ENCODE measurements at places on chromosomes 5 and 9.

GRCh38 chr9:136342181-136343120 is 15.1 kb downstream of the GPSM1 start:
- no peak for DNase-seq

GRCh38 chr5:103867857-103868598 is 305.4 kb upstream of the NUDT12 start:
- DNase-seq, result no peak

GRCh38 chr5:109218818-109219217 is 191.0 kb downstream of the PJA2 start:
- DNase-seq, result no peak

GRCh38 chr9:127598839-127599549 is 13.1 kb upstream of the STXBP1 start:
- no peak for DNase-seq

DNA sequence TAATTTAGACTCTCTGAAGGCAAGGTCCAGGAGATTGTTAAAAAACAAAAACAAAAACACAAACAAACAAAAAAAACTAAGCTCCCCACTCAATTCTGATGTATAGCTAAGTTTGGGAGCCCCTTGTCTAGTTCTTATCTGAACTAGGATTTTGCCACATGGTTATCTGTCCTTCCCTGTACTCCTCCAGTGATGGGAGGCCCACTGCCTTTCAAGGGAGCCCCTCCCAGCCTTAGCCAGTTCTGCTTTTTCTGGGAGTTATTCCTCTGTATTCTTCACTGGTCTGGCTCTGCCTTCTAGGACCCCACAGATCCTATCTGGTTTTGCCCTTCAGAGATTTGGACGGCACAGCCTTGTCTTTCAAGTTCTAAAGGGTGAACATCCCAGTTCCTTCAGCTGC is 2.1 kb upstream of the ALDH1B1 start:
- DNase-seq, result no peak

DNA sequence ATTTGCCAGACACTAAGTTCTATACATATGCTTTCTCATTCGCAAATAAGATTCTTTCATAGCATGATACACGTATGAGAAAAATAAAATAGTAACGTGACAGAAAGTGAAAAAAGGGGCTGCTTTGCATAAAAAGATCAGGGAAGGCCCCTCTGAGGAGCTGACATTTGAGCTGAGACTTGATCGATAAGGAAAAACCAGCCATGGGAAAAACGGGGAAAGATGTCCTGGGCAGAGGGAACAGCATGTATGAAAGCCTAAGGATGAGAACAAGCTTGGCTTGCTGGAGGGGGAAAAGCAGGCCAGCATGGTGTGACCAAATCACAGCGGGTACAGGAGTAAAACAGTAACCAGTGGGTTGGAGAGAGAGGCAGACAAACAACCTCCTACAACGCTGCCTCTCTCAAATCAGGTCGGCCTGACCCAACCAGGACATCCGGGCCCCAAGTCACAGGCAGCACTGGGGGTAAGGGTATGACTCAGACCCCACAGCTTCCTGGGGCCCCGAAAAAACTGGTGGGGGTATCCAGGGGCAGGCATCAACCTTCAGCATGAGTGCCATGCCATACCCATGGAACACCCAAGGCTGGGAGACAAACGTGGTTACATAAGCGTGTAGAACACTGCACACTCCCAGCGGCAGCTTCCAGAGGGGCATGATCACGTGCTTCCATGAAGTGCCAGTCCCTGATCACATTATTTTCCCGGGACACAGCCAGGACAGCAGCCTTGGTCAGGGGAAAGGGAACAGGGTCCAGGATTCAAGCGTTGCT is 2.2 kb downstream of the TNIP1 start:
- no peak for DNase-seq

DNA sequence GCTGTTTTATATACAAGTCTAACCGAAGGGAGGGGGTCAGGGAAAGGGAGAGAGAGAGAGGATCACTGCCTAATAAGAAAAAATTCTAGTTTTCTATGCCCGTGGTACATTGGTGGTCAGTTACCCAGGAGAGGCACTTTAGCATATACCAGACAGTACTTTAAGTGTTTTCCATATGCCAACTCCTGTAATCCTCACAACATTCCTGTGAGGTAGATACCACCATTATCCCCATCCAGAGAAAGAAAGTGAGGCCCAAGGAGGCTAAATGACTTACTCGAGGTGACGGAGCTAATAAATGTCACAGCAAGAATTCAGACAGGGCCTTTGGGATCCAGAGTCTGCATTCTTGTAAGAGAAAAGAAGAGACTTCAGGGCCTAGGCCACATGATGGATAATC is 161.8 kb downstream of the NTRK2 start:
- no peak for DNase-seq

DNA sequence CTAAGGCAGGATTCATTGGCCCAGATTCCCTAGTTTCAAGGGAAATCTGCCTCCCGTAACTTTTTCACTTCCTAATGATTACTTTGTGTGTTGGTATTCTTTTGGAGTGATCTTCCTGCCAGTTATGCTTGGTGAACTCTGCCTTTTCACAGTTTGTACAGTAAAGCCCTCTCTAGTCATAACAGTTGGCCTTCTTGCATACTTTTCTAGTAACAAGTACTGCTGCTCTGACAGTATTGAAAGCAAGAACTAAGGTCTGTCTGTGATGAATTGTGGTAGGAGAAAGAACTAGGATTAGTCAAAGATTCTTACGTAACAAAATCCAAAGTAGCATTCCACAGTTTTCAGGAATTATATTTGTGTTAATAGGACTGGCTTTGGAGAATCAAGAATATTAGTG is 1457.2 kb upstream of the WWC1 start:
- DNase-seq, result no peak

DNA sequence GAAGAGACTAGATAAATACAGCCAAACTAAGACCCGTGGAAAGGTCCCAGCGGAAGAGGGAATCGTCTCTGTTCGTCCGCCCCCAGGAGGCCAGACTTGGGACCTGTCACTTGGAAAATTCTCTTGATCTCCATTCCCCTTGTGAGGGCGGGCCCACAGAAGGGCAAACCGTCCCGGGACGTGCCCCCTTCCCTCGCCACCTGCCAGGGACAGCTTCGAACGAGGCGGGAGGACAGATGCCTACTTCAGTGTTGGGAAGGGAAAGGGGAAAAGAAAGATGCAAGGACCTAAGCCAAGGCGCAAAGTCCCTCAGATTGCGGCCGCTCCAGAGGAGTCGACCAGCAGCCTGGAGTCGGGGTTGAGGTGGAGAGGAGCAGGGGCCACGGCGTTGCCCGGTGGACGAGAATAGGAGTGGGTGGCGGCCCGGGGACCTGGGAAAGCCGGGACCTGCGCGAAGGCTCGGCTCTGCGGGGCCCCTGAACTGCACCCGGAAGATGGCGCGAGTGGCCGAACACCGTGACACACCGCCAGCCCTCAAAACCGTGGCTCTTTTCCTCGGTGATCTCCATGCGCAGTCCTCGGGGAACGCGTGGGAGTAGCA is 4.4 kb upstream of the EBF1 start:
- no peak for DNase-seq

Measured in NCI-H1092 (cell line).